Fibroblast of the aortic adventitia (primary cell): ENCODE measurements at places on chromosomes 2 and 18. TPM values are rescaled to one million over a fixed set of nuclear protein-coding genes. Genes with fewer than 3 reads are reported as not detected.

GRCh38 chr2:210233487-210233886 is 8.2 kb upstream of the ACADL start:
- no peak for DNase-seq

GRCh38 chr2:226969417-226970080 is 133.7 kb downstream of the RHBDD1 start:
- DNase-seq, result peak; percentile 60

DNA sequence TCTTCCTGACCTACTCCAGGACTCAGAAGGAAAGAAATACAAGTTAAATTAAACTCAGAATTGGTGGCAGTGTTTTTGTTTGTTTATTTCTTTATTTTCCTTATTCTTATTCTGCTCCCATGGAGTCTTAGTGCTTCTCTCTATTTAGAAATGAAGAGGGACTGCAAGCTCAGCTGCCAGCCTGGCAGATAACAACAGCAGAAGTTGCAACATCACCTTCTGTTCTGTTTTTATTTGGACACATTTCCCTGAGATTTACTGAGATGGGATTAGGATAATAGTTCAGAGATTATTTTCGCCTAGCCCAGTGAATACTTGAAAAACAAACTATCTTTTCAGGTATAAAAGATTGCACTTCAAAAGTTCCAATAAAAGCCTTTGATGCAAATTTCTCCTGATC is 70.4 kb upstream of the DTNA start:
- DNase-seq, result peak; percentile 11

DNA sequence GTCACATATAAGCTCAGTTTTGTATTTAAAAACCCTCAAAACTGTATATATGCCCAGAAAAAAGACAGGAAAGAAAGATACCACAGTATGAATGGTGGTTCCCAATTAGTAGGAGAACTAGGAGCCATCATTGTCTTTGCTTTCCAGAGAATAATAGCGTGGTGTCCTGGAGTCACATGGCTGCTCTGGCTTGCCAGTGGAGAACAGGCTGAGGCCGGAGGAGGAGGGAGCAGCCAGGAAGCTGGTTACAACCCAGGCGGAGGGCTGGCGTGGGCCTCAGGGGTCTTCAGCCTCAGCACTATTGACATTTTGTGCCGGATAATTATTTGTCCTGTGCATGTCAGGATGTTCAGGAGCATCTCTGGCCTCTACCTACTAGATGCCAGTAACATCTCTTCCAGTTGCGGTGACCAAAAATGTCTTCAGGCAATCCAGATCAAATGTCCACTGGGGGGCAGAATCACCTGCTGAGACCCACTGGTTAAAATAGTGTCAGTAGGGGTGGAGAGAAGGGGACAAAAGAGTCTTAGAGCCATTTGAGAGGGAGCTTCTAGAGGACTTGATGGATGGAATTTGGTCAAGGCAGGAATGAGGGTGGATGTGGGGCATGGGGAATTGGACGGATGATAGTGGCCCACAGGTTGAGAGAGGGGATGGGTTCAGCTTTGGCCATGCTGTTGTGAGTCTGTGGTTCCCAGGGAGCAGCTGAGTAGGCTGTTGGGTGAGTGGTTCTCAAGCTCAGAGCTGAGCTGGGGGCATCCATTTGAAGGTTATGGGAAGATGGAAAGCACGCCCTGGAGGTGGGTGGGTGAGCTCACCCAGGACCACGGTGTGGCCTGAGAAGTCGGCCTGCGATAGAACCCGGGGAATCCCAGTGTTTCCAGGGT is 144.9 kb downstream of the AGAP1 start:
- DNase-seq, result no peak

- no peak for DNase-seq
These were observed 441.9 kb downstream of the RND3 start for GRCh38 chr2:150045601-150046000.

- DNase-seq, result peak; percentile 6
These were observed 83.8 kb downstream of the PARD3B start for GRCh38 chr2:204628926-204629712.

DNA sequence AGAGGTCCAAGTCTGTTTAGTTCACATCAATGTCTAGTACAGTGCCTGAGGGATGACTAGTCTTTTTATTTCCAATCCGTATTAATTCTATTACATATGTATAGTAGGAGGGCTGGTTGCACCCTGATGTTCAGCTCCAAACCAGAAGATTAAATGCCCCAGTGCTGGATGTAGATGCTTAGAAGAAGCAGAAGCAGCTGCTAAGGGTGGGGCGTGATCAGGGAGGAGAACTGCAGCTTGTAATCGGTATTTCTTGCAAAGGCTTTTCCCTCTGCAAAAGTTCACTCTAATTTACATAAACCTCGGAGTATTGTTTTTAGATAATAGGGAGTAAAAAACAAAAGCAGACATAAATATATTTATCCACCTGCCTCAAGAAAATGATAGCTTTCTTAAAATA is 145.3 kb upstream of the ITGA4 start:
- no peak for DNase-seq

DNA sequence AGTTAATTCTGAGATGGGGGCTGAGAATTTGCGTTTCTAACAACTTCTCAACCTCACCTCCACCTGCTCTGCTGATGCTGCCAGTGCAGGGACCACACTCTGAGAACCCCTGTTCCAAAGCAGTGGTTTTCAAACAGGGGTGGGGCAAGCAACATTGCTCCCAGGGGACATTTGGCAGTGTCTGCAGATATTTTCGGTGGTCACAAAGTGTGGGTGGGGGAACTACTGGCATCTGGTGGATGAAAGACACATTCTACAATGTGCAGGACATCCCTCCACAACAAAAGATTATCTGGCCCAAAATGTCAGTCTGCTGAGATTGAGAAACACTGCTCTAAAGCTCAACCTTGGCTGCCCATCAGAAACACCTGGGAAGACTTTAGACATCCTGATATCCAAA is 188.7 kb upstream of the SATB2 start:
- no peak for DNase-seq

GRCh38 chr2:207506426-207506825 is 23.3 kb upstream of the CREB1 start:
- DNase-seq, result no peak

- no peak for DNase-seq
These were observed 77.8 kb upstream of the STPG4 start for GRCh38 chr2:47232738-47233415.

GRCh38 chr2:193687195-193687594 is 1492.5 kb upstream of the TMEFF2 start:
- DNase-seq, result no peak

GRCh38 chr2:174058026-174058425 is 92.9 kb upstream of the SP3 start:
- DNase-seq, result no peak

DNA sequence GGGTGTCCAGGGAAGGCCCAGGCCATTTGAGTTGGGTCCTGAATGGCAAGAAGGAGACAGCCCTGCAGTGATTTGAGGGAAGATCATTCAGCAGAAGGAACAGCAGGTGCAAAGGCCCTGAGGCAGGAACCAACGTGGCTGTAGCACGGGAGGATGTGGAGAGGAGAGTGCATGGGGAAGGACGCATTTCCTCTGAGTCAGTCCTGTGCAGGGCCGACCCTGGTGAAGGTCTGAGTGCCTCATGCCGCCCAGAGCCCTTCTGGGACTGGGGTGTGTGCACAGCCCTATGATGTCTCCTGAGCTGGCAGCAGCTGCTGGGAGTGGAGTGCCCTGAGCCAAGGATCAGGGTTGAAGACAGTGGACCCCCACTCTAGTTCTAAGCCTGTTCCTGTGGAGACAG is 17.9 kb upstream of the ARHGEF4 start:
- no peak for DNase-seq

DNA sequence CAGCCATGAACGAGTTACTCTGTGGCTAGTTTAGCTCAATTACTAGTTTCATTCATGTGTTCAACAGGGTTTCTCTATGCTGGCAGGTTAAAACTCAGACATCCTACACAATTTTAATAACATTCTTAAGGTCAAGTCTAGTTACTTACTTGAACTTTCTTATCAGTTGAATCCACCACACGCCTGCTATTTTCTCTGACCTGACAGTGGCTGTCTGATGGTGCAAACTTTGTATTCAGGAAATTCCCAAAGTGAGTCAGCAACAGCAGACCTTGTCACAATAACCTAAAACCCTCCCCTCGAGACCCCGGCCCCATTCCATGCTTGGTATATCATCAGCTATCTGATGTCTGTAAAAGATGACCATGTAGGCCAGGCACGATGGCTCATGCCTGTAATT is 20.8 kb upstream of the CIDEA start:
- peak; percentile 30 for DNase-seq

DNA sequence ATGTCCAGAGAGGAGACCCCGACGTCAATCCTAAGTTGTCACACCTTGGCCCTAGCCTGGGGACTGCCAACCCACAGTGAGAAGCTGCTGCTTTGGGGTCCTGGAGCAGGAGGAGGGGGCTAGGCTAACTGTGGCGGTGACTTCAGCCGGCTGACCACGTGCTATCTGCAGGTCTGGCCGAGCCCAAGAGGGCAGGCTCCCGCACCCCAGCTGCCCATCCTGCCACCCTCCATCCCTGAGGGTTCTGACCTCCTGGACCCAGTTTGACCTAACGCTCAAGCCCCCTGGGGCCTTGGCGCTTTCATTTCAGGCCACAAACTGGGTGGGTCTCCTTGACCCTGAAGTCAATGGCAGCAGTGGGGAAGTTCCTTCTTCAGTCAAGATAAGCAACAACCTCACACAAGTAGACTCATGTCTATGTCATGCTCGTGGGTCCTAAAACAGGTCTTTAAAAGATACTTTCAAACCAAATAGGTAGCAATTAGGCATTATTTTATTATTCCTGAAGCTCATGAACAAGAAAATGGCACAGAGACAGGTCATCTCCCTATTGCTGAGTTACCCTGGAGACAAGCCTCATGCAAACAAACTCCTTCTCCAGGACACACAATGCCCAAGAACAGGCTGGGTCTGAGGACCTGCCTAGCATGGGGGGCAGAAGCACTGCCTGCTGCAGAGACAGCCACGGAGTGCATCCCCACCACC is 2.3 kb downstream of the HES6 start:
- DNase-seq, result no peak

The ALPI gene
- not detected in 2 replicates for total RNA-seq

The RTP5 gene
- not detected in 2 replicates for total RNA-seq

The VAMP5 gene
- total RNA-seq, result 33.8 and 56.2 TPM in 2 replicates

The PCARE gene
- under 0.01 and 0.08 TPM in 2 replicates for total RNA-seq

The MC2R gene
- total RNA-seq, result not detected in 2 replicates

The UPP2 gene
- total RNA-seq, result not detected in 2 replicates
